ENCODE measurements at places on chromosomes 2 and 18.

DNA sequence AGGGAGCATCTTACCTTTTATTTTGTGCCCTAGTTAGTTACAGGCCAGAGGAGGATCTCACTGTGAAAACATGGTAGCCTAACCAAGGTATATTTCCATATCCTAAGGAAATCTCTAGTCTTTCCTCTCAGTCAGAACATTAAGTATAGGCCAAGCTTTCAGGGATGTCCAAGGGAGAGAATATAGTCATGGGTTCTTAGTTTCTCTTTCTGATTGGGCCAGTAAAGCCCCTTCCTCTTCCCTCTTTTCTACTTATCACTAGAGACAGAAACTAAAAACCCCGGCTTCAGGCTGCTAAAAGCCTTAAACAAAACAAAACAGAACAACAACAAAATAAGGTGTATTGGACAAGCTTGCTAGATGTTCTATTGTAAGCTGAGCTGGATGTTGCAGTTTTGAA is 44.3 kb upstream of the TNFRSF11A start:
- no peak for DNase-seq

DNA sequence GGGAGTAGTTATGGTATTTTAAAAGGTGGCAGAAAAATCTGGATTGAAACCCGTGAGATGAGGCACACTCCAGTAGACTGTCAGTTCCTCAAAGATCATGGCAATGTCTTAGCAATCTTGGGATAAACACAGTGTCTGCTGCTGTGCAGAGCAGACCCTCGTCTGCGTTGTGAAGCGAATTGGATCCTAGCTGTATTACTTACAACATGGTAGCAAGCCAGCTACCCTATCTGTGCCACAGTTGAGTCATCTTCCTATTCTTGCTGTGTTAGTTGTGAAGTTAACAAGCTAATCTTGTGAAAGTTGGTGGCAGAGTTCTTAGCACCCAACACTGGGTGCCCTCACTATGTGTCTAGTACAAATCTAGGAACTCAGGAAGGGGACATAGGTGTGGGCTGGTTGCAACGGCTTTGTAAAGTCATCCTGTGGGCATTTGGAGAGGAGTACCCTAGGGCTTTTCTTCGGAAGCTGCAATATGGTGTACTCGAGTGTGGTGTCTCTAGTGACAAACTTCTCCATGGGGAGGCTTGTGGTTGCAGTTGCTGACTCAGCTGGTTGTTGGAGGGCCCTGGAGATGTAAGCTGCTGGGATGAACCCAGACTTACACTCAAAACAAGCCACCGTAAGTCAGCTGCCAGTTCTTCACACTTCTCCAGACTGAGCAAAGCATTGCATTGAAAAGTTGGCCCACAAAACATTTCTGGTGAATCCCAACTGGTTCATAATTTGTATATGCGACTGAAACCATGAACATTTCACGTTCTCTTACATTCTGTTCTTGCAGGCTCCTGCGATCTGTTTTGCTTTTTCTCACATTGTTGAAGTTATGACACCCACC is 61.5 kb downstream of the ADCYAP1 start:
- no peak for DNase-seq

DNA sequence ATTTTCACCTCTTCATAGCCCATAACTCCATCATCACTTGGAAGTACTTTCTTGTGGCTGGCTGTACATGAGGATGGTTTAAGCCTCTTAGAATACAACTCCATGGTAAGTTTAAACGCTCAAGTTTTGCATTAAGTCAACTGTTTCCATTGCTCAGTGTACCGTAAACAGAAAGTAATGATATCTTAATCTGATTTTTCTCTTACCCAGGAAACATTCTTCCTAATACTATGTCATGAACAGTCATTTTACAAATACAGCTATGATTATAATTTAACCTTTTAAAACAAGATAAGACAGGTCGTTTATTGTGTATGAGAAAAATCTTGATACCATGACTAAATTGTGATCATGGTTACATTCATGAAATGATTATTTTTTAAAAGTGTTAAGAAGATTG is 11.6 kb upstream of the DYNC2LI1 start:
- DNase-seq = no peak

- DNase-seq = no peak
Measured at GRCh38 chr2:164006704-164007103, 270.9 kb upstream of the FIGN start.

DNA sequence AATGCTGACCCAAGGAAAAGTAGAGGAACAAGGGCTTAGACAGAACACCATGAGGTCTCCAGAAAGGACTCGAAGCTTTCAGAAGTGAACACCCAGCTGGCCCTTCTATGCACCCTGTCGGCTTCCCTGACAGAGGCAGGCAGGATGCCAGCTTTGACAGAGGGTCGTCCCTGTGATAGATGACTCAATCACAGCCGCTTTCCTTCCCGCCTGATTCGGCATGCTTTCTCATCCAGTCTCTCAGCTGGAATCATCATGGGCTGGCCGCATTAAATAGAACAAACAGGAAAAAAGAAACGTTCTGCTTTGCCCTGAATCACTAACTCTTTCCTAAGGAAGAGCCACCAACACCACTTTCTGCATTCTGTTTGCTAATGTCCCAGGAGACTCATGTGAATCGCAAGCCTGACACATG is 140.3 kb upstream of the RAB12 start:
- DNase-seq = no peak

GRCh38 chr2:905091-905832 is 45.4 kb upstream of the SNTG2 start:
- no peak for DNase-seq

DNA sequence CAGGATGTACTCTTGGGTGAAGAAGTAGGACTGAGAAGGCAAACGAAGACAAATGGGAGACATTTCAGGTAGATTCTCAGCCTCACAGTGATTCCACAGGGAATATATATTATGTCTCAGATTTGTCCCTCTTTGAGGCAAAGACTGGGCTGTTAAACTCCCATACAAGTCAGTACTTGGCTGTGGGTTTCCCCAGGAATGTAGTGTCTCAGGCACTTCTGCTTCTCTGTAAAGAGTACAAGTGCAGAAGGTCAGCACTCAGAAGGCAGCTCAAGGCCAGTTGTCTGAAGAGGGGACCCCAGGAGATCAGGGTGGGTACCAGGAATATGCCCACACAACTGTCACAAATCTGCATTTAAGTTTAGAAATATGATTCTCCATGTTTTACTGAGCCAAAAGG is 39.9 kb upstream of the COBLL1 start:
- no peak for DNase-seq

DNA sequence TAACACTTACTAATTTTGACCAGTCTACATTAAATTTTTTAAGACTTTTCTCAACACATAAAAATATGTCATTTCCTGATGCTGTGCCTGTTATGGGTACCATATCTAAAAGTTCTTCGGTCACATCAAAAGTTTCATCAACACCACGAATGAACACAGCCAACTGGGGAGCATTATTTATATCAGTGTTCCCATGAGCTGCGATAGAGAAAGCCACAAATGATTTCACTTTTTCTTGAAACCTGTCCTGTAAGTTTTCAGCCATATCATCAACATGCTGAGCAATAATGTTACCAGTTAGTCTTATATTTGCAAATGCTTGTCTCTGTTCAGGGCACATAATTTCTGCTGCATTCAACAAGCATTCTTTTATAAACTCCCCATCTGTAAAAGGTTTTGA is 30.4 kb upstream of the NCL start:
- no peak for DNase-seq

- no peak for DNase-seq
Measured at GRCh38 chr2:160338901-160339685, 139.0 kb upstream of the ITGB6 start.

GRCh38 chr2:172749388-172749787 is 13.7 kb downstream of the RAPGEF4 start:
- DNase-seq = no peak

DNA sequence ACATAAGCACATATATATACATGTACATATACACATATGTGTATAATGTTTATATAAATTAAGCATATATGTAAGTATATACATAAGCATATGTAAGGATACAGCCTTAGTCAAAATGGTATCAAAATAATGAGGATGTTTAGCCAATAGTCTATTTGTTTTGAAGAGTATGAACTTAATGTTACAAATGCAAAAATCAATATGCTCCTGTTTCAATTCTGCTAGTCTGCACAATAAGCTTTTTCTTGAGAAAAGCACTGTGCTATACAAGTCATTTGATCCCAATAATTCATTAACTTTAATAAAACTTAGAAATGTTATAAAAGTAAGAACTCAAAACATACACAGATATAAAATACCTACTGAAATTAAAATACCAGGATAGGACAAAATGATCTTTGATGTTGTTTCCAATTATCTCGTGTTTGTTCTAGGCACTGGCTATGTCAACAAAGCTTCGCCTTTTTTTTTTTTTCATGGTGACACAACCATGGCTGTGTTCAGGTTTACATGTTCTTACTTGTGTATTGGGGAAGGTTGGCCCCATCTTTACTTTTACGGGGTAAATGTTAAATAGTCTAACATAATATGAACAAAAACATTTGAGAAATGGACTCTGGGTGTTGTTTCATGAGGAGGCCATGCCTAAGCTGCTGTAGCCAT is 271.1 kb upstream of the CDH19 start:
- DNase-seq = no peak

Data from stimulated activated CD4-positive, alpha-beta T cell treated with anti-CD3 and anti-CD28 coated beads, Interleukin-1b, Interleukin-23, amount 100 ng/mL, for 24 hours (primary cell).